ENCODE measurements at places on chromosomes 4 and X. TPM values are rescaled to one million over a fixed set of nuclear protein-coding genes. Genes with fewer than 3 reads are reported as not detected.

GRCh38 chr4:182748283-182748682 is 168.9 kb downstream of the DCTD start:
- H3K4me3 ChIP-seq = no peak overlapping the region
- H3K27ac ChIP-seq = no peak overlapping the region
- H3K36me3 ChIP-seq = no peaks in the 10 kb centered on the region
- H3K4me1 ChIP-seq = no peaks in the 10 kb centered on the region
- no peaks in the 10 kb centered on the region for H3K27me3 ChIP-seq

GRCh38 chrX:15221321-15221720 is 48.6 kb downstream of the ASB9 start:
- H3K4me1 ChIP-seq = no peaks in the 10 kb centered on the region
- H3K27ac ChIP-seq = no peak overlapping the region
- DNase-seq = no peak
- H3K27me3 ChIP-seq = no peaks in the 10 kb centered on the region

GRCh38 chr4:6331468-6331867 is 61.8 kb downstream of the WFS1 start:
- no peak overlapping the region for H3K4me3 ChIP-seq
- no peak overlapping the region for H3K27ac ChIP-seq
- H3K27me3 ChIP-seq = peaks cover 18% of the 10 kb centered on the region
- no peaks in the 10 kb centered on the region for H3K36me3 ChIP-seq
- no peak for DNase-seq

- peaks cover 5% of the 10 kb centered on the region for H3K27me3 ChIP-seq
- no peak overlapping the region for H3K27ac ChIP-seq
- DNase-seq = no peak
- H3K36me3 ChIP-seq = no peaks in the 10 kb centered on the region
These were observed 116.6 kb downstream of the PAPSS1 start for GRCh38 chr4:107603430-107603829.

- H3K27ac ChIP-seq = no peak overlapping the region
- DNase-seq = no peak
- no peak overlapping the region for H3K4me3 ChIP-seq
- peaks cover 1% of the 10 kb centered on the region for H3K4me1 ChIP-seq
- H3K36me3 ChIP-seq = no peaks in the 10 kb centered on the region
- H3K27me3 ChIP-seq = no peaks in the 10 kb centered on the region
These were observed 96.3 kb upstream of the TSPAN5 start for GRCh38 chr4:98754736-98755135.

- H3K36me3 ChIP-seq = peaks cover 21% of the 10 kb centered on the region
- peak overlapping the region; percentile 81 for H3K4me3 ChIP-seq
- no peak for DNase-seq
- no peaks in the 10 kb centered on the region for H3K27me3 ChIP-seq
- peak overlapping the region; percentile 82 for H3K27ac ChIP-seq
These were observed 8.8 kb downstream of the MTM1 start for GRCh38 chrX:150577174-150577573.

DNA sequence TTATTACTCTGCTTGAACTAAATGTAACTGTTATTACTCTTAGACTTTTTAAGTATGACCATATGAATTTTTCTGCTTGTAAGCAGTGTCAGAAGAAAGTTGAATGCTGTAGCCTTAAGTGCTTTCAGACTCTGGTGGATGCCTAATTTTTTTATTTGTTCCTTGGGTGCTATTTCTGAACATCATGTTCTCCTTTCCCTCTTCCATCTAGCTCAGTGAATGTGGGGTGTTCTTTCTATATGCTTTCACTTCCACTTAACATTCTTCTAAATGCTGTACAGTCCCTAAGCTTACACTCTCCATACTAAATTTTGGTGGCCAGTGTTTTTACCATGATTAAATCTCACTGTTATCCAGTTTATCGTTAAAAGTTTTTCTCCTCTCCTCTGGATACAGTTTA is 3.6 kb downstream of the DCK start:
- H3K27ac ChIP-seq = peak overlapping the region; percentile 92
- no peaks in the 10 kb centered on the region for H3K27me3 ChIP-seq
- no peak for DNase-seq
- H3K36me3 ChIP-seq = peaks cover 59% of the 10 kb centered on the region

DNA sequence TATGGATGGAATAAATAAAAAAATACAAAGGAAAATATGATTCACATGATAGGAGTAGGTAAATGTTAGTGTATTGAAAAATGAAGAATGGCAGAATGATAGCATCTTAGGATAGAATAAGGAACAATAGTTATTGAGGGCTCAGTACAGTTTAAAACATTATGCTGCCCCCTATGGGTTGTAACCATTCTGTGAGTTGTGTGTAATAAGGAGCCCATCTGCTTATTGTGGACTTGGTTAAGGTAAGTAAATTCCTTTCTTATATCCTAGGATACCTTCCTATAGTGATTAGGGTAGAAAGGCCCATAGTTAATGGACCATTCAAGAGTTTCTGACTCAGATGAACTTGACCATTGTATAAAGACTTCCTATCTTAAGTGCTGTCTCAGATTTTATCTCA is 195.8 kb downstream of the PDHA2 start:
- DNase-seq = no peak
- H3K27me3 ChIP-seq = no peaks in the 10 kb centered on the region
- no peaks in the 10 kb centered on the region for H3K36me3 ChIP-seq
- no peak overlapping the region for H3K4me3 ChIP-seq
- no peaks in the 10 kb centered on the region for H3K4me1 ChIP-seq

DNA sequence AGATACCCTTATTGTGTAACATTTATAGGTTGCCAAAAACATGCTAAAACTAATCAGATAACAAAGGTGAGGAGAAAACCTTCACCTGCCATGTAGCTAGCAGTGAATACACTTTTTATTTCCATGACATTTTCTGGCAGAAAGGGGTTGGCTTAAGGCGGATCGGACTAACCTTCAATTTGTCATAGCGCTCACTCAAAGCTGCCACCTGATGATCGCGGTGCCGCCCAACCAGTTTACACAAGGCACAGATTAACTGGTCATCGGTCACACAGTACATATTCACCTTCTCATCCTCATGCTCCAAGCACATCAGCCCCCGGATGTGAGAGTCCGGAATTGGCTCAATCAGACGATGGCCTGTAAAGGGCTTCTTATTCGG is 53.7 kb downstream of the MID1 start:
- no peak overlapping the region for H3K4me3 ChIP-seq
- H3K27me3 ChIP-seq = no peaks in the 10 kb centered on the region
- no peak overlapping the region for H3K27ac ChIP-seq
- no peak for DNase-seq
- no peaks in the 10 kb centered on the region for H3K36me3 ChIP-seq

- no peak overlapping the region for H3K4me3 ChIP-seq
- peaks cover 1% of the 10 kb centered on the region for H3K4me1 ChIP-seq
- H3K27me3 ChIP-seq = peaks cover 13% of the 10 kb centered on the region
- no peaks in the 10 kb centered on the region for H3K36me3 ChIP-seq
These were observed 78.7 kb upstream of the DCLK2 start for GRCh38 chr4:149999485-150000074.

DNA sequence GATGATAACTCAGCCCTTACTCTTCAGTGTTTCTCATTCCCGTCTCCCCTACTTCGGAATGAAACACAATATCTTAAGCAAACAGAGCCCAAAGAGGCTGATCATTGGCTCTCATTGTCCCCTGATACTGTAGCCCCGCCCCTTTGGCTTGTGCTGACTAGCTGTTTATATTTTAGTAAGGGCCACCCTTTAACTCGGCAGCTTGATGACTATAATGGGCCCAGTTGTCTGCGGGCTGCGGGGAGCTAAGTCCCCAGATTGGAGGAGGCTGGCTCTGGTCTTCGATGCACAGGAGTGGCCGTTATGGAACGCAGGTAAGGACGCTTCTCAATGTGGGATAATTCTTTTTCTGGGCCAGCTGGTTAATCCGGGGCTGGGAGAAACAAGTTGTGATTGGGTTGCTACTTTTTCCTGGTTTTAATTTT is at the start of gene TRIM2:
Gene TRIM2, plus strand, starts transcription at position 197 of the 425 bp plus-strand sequence. Its CDS starts 88 bp downstream, at position 285.
- peak within 1 kb of the TSS; percentile 40 for H3K4me3 ChIP-seq
- H3K27me3 ChIP-seq = peaks cover 12% of the 10 kb centered on the region
- no peak for DNase-seq
- peaks cover 16% of the 10 kb centered on the region for H3K4me1 ChIP-seq

DNA sequence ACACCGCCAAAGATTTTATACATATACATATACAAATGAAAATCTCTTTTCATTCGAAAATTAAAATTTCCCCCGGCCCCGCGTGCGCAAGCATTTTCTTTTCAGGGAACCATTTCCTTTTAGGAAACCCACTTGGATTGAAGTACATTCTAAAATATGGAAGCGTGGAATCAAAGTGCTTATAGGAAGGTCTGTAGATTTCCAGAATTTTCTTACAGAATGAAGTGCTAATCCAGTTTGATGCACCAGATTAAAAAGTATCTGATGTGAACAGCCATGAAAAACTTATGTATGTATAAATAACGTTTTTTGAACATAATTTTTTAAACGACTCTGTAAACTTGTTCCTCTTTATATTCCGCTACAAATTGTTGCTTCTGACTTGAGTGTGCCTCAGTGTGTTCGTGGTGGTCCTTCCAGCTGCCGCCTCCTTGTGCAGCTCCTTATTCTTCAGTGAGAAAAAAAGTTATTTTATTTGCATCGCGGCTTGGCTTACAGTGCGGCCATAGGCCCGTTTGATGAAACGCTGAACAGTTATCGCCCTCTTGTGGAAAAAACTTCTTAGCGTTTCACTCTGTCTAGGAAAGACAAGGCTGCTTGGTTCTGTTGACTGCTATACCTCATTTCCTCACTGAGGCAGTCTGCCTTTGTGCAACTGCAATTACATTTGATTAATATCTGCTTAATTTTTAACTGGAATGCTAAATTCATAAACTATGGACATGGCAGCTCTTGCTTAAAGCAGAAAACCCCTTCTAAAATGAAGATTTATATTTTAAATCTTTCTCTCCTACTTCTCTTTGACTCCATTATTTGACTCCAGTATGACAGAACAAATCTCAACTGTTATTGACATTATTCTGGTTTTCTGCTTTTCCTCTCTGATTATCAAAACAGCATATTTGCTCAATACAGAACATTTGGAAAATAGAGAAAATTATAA is 4.7 kb upstream of the NKX6-1 start:
- H3K36me3 ChIP-seq = peaks cover 2% of the 10 kb centered on the region
- peaks cover 67% of the 10 kb centered on the region for H3K27me3 ChIP-seq
- H3K4me3 ChIP-seq = no peak overlapping the region
- H3K4me1 ChIP-seq = peaks cover 8% of the 10 kb centered on the region
- no peak overlapping the region for H3K27ac ChIP-seq
- no peak for DNase-seq

GRCh38 chrX:150239946-150240642 is 123.0 kb upstream of the MAMLD1 start:
- H3K36me3 ChIP-seq = no peaks in the 10 kb centered on the region
- no peak for DNase-seq
- H3K4me3 ChIP-seq = no peak overlapping the region
- H3K27me3 ChIP-seq = peaks cover 4% of the 10 kb centered on the region

DNA sequence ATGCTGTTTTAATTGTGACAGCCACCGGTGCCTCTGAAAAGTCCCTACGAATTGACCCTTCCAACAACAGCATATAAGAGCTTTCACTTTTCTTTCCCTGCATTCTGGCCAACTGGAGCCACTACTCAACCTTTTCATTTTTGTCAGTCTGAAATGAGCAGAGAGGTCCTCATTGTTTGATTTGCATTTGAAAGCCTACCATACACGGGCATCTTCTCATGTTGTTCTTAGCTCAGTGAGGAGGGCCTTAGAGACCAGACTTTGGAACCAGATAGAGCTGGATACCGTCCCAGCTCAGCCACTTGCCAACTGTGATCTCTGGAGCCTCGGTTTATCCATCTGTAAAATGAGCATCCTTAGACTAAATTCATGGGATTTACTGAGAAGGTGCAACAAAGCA is 16.9 kb upstream of the TMSB4X start:
- no peak for DNase-seq
- no peaks in the 10 kb centered on the region for H3K27me3 ChIP-seq
- H3K4me1 ChIP-seq = peaks cover 59% of the 10 kb centered on the region
- peak overlapping the region; percentile 79 for H3K4me3 ChIP-seq

GRCh38 chr4:79603681-79604080 is 195.7 kb upstream of the GK2 start:
- peaks cover 4% of the 10 kb centered on the region for H3K4me1 ChIP-seq
- no peaks in the 10 kb centered on the region for H3K27me3 ChIP-seq
- H3K27ac ChIP-seq = peak overlapping the region; percentile 22
- H3K4me3 ChIP-seq = peak overlapping the region; percentile 3
- DNase-seq = no peak

- H3K4me3 ChIP-seq = no peak overlapping the region
- H3K36me3 ChIP-seq = peaks cover 7% of the 10 kb centered on the region
- H3K4me1 ChIP-seq = peaks cover 13% of the 10 kb centered on the region
- H3K27ac ChIP-seq = peak overlapping the region; percentile 76
- no peaks in the 10 kb centered on the region for H3K27me3 ChIP-seq
These were observed 18.1 kb downstream of the OFD1 start for GRCh38 chrX:13752646-13753045.

ETDA gene
- not detected for total RNA-seq

EDA gene
- total RNA-seq = 0.94 TPM

ADGRL3 gene
- not detected for total RNA-seq

NRK gene
- total RNA-seq = not detected

PDGFC gene
- total RNA-seq = not detected

FAAH2 gene
- total RNA-seq = 5.5 TPM

TMPRSS11B gene
- not detected for total RNA-seq

GATA1 gene
- total RNA-seq = not detected
